Upper lobe of right lung (tissue), 1 donor: ENCODE measurements at places on chromosomes 1 and 21. TPM values are rescaled to one million over a fixed set of nuclear protein-coding genes. Genes with fewer than 3 reads are reported as not detected.

The KLHL12 gene
- total RNA-seq, result 24.4 TPM

The RRAGC gene
- 32.7 TPM for total RNA-seq

The TNNT2 gene
- 6.4 TPM for total RNA-seq

The INAVA gene
- 9.0 TPM for total RNA-seq

DNA sequence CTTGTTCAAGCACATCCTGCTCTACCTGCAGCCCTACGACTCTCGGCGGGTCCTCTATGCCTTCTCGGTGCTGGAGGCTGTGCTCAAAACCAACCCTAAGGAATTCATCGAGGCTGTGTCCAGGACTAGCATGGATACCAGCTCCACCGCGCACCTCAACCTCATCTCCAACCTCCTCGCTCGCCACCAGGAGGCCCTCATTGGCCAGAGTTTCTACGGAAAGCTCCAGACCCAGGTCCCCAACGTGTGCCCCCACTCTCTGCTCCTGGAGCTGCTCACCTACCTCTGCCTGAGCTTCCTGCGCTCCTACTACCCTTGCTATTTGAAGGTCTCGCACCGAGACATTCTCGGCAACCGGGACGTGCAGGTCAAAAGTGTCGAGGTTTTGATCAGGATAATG lies 74.3 kb upstream of the MORC3 start:
- no peak overlapping the region for H3K4me3 ChIP-seq
- no peaks in the 10 kb centered on the region for H3K27me3 ChIP-seq
- H3K36me3 ChIP-seq, result peaks cover 34% of the 10 kb centered on the region
- H3K27ac ChIP-seq, result no peak overlapping the region
- no peak for DNase-seq
- no peaks in the 10 kb centered on the region for H3K4me1 ChIP-seq

DNA sequence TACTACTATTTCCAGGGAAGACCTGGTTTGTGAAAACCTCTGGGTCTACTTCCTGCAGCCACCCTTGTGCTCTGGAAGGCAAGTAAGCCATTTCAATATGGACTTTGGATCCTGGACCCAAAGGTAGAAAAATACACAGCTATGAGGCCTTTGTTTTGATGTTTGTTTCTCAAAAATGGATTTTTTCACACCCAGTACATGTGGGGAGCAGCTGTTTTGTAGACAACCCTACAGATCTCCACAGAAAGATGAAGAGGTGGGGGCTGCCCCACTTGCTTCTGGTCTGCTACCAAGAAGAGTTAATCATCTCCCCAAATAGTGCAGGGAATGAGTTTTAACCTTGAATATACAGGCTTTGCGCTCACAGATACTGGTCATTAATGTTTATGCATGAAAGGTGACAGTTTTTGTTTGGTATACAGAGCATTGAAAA lies 29.2 kb downstream of the ZNF281 start:
- no peaks in the 10 kb centered on the region for H3K4me1 ChIP-seq
- no peaks in the 10 kb centered on the region for H3K36me3 ChIP-seq
- no peak overlapping the region for H3K4me3 ChIP-seq
- DNase-seq, result no peak

- no peaks in the 10 kb centered on the region for H3K36me3 ChIP-seq
- no peak overlapping the region for H3K27ac ChIP-seq
- H3K4me1 ChIP-seq, result no peaks in the 10 kb centered on the region
- DNase-seq, result no peak
Measured at GRCh38 chr1:246398126-246398813, 108.8 kb downstream of the SMYD3 start.

DNA sequence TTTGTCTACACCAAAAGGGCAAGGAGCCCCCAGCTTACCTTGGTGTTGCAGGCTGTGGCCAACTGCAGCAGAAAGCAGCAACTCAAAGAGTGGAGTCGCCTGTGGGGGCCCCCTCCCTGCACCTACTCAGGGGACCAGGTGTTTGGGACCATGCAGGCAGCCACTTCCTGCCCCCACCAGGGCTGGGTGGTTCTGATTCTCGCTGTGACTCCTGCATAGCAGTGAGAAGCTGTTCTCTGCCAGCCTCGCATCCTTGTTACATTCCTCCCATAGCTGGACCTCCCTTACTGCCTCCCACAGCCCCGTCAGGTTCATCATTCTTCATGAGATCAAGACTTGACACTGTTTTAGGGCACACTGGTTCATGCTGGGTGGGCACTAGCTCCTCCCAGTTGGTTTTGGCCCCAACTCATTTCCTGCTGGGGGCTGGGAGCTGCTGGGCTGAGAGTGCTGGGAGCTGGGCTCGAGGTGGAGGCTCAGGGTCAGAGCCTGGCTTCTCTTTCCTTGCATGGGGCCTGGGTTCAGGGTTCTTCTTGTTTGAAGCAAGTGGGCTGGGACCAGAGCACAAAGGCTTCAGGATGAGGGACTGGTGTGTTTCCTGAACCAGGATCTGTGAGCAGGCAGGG lies 146.9 kb upstream of the C1orf174 start:
- no peak overlapping the region for H3K4me3 ChIP-seq
- H3K27me3 ChIP-seq, result peaks cover 21% of the 10 kb centered on the region
- H3K4me1 ChIP-seq, result no peaks in the 10 kb centered on the region
- DNase-seq, result no peak
- no peaks in the 10 kb centered on the region for H3K36me3 ChIP-seq

DNA sequence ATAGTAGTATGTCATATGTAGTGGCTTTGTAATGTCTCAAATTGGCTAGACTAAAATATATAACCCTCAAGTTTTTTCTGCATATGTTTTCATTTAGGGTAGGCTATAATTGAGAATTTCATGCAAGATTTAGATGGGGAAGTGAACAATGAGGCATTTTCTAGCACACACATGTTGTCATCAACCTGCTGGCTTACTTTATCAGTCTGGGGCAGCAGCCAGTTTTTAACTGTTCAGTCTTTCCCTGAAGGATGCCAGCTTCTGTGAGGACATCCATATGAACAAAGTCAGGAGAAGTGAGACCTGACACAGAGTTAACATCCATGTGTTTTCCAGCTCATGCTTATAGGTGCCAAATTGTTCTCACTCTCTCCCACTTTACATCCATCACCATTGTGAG lies 74.7 kb upstream of the OLFM3 start:
- H3K4me3 ChIP-seq, result no peak overlapping the region
- H3K36me3 ChIP-seq, result no peaks in the 10 kb centered on the region
- H3K4me1 ChIP-seq, result no peaks in the 10 kb centered on the region
- DNase-seq, result no peak

- DNase-seq, result no peak
- H3K27ac ChIP-seq, result no peak overlapping the region
- H3K27me3 ChIP-seq, result no peaks in the 10 kb centered on the region
- no peaks in the 10 kb centered on the region for H3K36me3 ChIP-seq
- H3K4me3 ChIP-seq, result no peak overlapping the region
- H3K4me1 ChIP-seq, result no peaks in the 10 kb centered on the region
Measured at GRCh38 chr1:81455481-81455880, 345.3 kb upstream of the ADGRL2 start.

- DNase-seq, result peak; percentile 50
- no peaks in the 10 kb centered on the region for H3K36me3 ChIP-seq
- H3K27ac ChIP-seq, result no peak overlapping the region
- H3K4me3 ChIP-seq, result no peak overlapping the region
Measured at GRCh38 chr21:23452384-23453083, 2154.7 kb downstream of the MRPL39 start.

DNA sequence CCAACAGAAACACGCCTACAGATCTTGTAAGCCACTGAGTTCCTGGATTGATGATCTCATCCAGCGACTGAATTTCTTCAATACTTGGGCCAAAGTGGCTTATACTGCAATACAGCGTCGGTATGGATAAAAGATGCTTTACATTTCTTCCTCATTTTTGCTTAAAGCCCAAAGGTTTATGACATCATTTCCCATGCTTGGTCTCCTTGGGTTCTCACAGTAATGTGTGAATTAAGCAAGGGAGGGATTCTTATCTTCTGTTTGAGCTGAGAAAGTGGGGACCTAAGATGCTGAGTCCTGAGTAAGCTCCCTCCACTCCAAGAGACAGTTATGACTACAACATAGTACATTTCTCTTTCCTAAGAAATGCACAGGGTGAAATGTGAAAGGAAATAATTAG lies 39.5 kb downstream of the LBR start:
- H3K27me3 ChIP-seq, result no peaks in the 10 kb centered on the region
- DNase-seq, result no peak
- no peaks in the 10 kb centered on the region for H3K4me1 ChIP-seq
- no peaks in the 10 kb centered on the region for H3K36me3 ChIP-seq
- H3K27ac ChIP-seq, result no peak overlapping the region
- no peak overlapping the region for H3K4me3 ChIP-seq

- H3K36me3 ChIP-seq, result no peaks in the 10 kb centered on the region
- no peak overlapping the region for H3K27ac ChIP-seq
- peaks cover 15% of the 10 kb centered on the region for H3K27me3 ChIP-seq
- no peaks in the 10 kb centered on the region for H3K4me1 ChIP-seq
- DNase-seq, result no peak
Measured at GRCh38 chr1:165610866-165611265, 20.2 kb upstream of the MGST3 start.

GRCh38 chr1:94872771-94873495 lies 52.8 kb downstream of the SLC44A3 start:
- H3K27ac ChIP-seq, result no peak overlapping the region
- no peaks in the 10 kb centered on the region for H3K36me3 ChIP-seq
- DNase-seq, result no peak
- H3K27me3 ChIP-seq, result no peaks in the 10 kb centered on the region

- H3K27me3 ChIP-seq, result no peaks in the 10 kb centered on the region
- no peak overlapping the region for H3K4me3 ChIP-seq
- H3K4me1 ChIP-seq, result no peaks in the 10 kb centered on the region
- no peak overlapping the region for H3K27ac ChIP-seq
- no peak for DNase-seq
Measured at GRCh38 chr1:175116903-175117302, 49.3 kb downstream of the TNN start.

- no peaks in the 10 kb centered on the region for H3K36me3 ChIP-seq
- H3K27me3 ChIP-seq, result no peaks in the 10 kb centered on the region
- DNase-seq, result no peak
Measured at GRCh38 chr1:66773227-66773626, 21.0 kb downstream of the DYNLT5 start.

DNA sequence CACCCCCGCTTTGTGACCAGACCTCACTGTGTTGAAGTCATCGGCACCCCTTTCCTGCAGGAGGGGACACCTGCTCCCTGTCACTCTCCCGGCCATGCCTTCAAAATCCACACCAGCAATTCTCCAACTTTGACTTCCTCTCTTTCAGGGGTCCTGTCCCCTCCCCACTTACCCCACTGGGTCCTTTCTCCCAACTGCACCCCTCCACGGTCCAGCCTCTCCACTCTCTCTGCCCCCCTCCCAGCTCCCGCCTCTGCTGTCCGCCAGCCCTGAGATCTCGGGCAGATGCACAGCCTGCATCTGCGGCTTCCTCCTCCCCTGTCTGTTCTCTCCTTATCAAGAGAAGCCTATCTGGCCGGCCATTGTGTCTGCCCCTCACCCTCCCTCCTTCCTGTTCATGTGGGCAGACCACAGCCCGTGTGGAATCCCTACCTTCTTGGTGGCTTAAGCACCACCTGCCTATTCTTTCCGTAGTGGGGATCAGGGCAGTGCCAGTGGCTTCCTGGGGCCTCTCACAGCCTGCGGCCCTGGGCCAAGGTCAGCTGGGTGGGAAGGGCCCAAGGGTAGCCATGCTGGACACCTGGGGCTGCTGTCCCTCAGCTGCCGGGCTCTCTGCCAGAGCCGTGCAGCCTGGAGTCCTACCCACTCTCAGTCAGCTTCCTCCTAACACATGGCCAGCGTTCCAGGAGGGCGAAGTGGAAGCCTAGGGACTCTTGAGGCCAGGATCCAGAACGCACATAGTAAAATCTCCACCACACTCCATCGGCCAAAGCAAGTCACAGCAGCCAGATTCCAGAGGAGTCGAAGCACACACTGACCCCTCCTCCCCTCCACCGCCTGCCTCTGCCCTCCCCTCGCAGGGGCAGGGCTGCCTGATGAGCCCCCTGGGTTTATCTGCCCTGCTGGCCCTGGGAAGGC lies 5.1 kb upstream of the HES4 start:
- H3K4me3 ChIP-seq, result no peak overlapping the region
- peak; percentile 81 for DNase-seq
- H3K27me3 ChIP-seq, result peaks cover 8% of the 10 kb centered on the region
- peaks cover 17% of the 10 kb centered on the region for H3K4me1 ChIP-seq

DNA sequence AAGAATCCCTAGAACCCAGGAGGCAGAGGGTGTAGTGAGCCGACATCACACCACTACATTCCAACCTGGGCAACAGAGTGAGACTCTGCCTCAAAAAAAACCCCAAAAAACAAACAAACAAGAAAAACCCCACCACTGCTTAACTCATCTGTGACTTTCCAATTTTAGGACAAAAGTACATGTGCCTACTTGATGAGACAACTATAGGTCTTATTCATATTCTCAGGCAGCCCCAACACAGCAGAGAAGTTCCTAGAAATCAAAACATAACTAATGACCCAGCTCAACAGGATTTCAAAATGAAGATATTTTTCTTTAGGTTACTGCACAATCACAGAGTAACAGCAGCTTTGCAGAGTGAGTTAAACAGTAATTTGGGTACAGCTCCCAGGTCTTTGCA lies 26.4 kb downstream of the TIAM1 start:
- no peaks in the 10 kb centered on the region for H3K4me1 ChIP-seq
- no peaks in the 10 kb centered on the region for H3K36me3 ChIP-seq
- no peak overlapping the region for H3K27ac ChIP-seq
- DNase-seq, result no peak

- no peak overlapping the region for H3K4me3 ChIP-seq
- no peaks in the 10 kb centered on the region for H3K27me3 ChIP-seq
- no peaks in the 10 kb centered on the region for H3K4me1 ChIP-seq
- no peaks in the 10 kb centered on the region for H3K36me3 ChIP-seq
Measured at GRCh38 chr1:106677181-106677580, 379.3 kb upstream of the PRMT6 start.
